Activated CD8-positive, alpha-beta memory T cell treated with anti-CD3 and anti-CD28 coated beads, Interleukin-2, amount 50 U/mL, for 4 hours (primary cell): ENCODE measurements at places on chromosomes 1 and 21.

DNA sequence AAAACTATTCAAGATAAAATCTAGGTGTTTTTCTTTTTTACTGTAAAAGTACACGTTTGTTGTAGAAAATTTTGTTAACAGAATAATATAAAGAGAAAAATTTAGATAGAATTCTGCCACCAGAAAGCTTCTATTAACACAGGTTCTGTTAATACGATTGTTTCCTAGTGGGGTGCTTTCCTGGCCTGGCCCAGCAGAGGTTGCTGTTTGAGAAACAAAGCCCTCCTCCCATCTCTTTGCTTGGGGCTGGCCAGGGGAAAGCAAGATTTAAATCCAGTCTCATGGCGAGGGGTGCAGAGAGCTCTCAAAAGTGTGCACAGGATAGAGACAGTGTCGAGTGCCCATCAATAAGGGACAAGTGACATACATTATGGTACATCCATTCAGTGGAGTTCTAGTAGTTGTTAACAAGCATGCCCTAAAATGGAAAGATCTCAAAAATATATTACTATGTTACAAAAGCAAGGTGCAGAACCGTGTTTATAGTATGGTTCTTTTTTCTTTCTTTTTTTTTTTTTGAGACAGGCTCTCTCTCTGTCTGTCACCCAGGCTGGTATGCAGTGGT lies 14.6 kb upstream of the ACBD3 start:
- no peak for DNase-seq

DNA sequence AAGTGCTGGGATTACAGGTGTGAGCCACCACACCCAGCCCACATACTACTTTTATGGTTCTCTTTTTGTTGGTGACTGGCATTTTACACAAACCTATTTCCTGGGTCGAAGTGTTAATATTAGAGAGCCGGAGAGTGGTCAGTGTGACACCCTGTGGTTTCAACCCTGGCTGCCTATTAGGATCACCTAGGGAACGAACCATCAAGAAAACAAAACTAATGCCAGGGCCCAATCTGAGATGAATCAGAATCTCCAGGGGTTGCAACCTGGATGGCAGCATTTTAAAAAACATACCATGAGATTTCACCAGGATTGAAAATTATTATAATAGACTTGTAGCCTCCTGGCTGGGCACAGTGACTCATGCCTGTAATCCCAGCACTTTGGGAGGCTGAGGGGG lies 6.1 kb downstream of the MRPS21 start:
- DNase-seq, result no peak

- DNase-seq, result no peak
These were observed 296.5 kb downstream of the SIPA1L2 start for GRCh38 chr1:232333419-232333767.

DNA sequence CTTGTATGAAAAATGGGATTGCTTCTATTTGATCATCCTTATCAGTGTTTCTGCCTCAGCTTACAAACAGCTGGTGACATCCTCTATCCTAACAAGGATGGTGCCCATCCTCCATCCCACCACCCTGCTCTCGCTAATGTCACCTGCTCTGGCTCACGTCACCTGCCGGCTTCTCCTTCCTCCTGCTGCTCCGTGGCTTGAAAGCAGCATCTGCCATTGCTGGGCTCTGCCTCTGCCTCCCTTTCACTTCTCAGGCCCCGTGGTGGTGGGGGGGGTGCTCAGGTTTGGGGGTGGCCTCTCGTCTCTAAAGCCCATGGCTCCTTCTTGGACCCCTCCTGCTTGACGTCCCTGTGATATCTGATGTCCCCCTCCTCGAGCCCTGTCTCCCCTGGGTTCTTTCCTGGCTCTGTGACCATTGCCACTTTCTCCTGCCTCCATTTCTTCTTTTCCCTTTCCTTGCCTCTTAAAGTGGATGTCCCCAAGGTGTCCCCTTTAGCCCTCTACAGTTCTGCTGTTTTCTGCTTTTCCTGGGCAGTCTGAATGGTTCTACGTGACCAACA lies 135.5 kb upstream of the ERRFI1 start:
- DNase-seq, result no peak

DNA sequence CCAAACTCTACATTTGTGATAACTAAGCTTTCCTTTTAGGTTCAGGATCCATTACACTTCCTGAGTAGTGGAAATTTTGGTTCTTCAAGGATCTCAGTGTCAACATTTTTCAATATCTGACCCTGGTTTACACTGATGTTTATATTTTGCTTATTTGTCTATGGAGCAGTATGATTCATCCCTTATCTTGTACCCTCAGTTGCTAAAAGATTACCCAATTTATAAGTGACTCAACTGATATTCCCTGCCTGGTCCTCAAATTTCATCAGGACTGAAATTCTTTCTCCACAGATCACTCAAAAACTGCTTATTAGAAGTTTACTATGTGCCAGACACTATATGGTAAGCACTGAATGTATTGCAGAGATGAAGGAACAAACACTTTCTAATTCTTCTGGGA lies 139.1 kb upstream of the CHRM3 start:
- no peak for DNase-seq

DNA sequence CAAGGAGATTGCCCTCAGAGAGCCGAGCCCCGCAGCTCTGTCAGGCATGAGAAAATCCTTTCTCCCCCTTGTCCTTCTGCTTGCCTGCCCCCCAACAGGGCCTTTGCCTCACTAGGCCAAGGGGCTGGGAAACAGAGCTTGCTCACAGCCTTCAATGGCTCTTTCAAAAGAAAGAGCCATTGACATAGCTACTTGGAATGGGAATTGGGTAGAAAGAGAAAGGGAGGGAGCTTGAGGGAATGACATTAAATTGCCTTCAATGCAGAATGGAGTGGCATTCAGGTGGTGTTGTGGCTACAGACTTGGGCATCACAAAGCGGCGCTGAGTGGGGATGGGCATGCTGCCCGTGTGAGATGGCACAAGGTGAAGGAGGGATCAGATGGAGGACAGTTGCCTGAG lies 13.2 kb downstream of the SYT11 start:
- DNase-seq, result no peak

GRCh38 chr1:84370831-84371394 lies 27.4 kb upstream of the DNASE2B start:
- no peak for DNase-seq

GRCh38 chr1:88982055-88982454 lies 10.4 kb downstream of the KYAT3 start:
- DNase-seq, result no peak

- no peak for DNase-seq
These were observed 77.0 kb downstream of the C21orf91 start for GRCh38 chr21:17742181-17742580.
